ENCODE measurements at places on chromosomes 7 and 10.

GRCh38 chr10:58385784-58386112 is 538 bp downstream of the TFAM start:
- DNase-seq = no peak

GRCh38 chr7:102927312-102927933 is 14.6 kb downstream of the LRRC17 start:
- DNase-seq = no peak

DNA sequence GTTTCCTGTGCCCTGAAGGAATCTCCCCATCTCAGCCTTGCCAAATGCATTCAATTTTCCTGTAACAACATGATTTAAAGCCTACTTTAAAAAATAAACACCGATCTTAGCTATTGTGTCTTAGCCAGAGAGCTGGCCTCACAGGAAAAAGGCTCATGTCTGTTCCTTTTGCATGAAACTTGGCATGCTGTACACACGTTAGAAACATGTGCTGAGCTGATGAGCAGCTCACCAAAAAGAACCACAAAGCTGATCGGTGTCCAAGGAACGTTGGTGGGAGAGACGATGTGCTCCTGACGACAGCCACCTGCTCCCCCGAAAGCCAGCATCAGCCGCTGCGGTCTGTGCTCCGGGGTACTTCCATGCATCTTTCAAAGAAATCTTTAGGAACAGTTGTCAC is 135.9 kb downstream of the ADARB2 start:
- no peak for DNase-seq

GRCh38 chr10:52391927-52392602 is 78.0 kb downstream of the DKK1 start:
- DNase-seq = no peak

DNA sequence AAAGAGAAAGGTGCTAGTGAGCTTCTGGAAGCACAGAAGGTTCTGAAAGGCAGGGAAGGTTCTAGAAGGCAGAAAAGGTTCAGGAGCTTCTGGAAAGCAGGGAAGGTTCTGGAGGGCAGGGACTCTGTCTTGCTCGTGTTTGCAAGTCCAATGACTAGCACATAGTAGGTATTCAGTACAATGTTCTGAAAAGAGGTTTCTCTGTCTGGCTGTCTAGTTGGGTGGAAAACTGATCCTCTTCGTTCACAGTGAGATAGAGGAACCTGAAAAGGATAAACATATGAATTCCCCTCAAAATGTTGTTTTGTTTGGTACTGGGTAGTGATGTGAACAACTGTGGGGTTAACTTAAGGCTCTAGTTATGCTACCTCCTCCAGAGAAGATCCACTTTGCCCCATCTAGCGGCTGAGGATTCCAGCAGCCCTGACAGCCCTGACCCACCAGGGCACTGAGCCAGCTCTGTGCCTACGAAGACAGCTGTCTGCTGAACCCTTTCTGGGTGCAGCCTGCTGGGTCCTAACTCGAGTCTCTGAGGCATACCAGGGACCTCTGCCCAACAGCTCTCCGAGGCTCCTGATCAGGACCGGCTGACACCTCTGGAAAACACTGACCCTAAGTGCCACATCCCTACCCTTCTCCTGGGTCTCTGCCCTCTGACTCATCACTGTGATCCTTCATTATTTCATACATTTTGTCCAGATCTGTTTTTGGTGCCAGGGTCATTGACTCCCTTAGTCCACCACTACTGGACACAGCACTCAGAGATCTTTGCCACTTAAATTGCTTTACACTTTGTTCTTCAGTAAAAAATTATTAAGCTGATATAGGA is 15.4 kb downstream of the PTPRN2 start:
- DNase-seq = no peak

- no peak for DNase-seq
These were observed 41.8 kb downstream of the APBB1IP start for GRCh38 chr10:26479766-26480492.

GRCh38 chr10:117626228-117626627 is 83.7 kb downstream of the EMX2 start:
- no peak for DNase-seq

GRCh38 chr10:110057456-110057855 is 49.7 kb downstream of the ADD3 start:
- DNase-seq = no peak

DNA sequence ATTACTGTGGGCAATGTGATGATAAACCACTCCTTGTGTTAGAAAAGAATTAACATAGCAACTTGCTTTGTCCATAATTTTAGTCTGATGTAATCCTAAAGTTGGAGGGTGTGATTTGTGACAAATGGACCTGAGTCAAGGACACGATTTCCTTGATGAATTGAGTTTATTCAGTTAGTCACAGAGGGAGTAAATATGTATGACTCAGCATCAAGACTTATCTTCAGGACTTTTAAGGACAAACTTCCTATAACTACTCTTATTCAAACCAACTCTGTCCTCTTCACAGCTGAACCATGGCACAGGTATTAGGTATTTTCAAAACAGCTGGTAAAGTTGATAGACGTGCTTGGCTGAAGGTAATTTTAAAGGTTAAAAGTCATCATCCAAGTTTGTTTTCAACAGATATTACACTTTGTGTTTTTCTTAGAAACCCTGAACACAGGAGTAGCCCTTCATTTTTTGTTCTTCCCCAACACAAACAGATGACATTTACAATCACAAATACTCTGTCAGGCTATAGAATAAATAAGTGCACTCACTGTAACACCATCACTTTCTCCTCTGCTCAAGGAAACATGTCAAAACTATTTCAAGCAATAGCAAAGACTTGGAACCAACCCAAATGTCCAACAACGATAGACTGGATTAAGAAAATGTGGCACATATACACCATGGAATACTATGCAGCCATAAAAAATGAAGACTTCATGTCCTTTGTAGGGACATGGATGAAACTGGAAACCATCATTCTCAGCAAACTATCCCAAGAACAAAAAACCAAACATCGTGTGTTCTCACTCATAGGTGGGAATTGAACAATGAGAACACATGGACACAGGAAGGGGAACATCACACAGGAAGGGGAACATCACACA is 54.5 kb downstream of the COA1 start:
- no peak for DNase-seq

GRCh38 chr7:150876817-150877526 is 24.7 kb downstream of the AOC1 start:
- peak; percentile 13 for DNase-seq

GRCh38 chr7:46571996-46572395 is 650.9 kb upstream of the IGFBP3 start:
- DNase-seq = no peak

DNA sequence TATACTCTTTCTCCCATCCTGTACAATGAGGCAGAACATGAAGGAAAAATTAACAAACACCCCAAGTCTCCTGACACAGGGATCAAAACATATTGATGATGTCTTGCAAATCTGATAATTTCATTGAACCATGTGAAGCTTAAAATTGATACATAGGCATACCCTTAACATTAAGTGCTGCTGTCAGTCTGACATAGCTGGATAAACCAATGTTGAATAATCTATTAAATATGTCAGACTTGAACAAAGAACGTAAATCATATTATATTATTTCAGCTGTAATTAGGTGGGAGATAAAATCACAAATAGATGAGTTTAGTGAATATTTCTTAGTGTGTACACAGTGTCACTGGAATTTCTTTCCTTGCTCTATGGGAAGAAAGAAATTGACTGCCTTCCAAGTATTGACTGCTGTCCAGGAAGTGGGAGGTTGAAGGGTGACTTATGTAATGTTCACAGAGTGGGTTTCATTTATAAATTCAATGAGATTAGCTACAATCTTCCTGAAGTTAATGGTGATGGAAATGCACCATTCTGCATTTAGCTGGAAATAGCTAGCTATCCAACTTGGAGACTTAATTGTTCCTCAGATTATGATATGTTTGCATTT is 170.8 kb downstream of the AUTS2 start:
- no peak for DNase-seq

GRCh38 chr7:105269397-105269796 is 119.3 kb downstream of the SRPK2 start:
- no peak for DNase-seq

DNA sequence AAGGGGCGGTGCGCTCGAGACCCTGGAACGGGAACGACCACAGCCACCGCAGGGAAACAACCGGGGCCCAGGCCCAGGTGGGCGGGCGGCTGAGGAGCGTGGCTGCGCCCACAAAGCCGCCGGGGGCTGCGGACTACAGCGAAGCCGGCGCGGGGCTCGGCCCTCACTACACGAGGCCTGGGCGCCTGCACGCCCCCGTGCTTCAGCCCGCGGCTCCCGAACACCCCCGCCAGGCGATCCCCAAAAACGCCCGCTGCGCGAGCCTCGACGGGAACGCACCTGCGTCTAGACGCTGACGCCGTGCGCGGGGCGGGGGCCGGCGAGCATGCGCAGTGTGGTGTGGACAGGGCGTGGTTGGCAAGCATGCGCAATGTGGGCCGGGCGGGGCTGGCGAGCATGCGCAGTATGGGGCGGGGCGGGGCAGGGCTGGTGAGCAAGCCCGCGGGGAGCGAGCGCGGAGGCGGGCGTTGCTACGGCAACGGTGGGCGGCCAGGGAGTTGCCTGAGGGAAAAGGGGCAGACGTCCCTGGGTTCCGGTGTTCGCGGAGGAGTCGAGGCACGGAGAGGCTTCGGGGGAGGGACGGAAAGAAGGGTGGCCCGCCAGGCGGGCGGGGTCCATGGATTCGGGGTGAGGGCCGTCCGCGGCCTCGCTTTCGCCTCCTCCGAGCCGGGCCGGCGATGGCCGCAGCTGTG is at the start of gene RNF32:
Gene RNF32 (plus strand): TSS at position 518 of the 692 bp plus-strand sequence. CDS start 3,104 bp downstream, outside the sequence.
- DNase-seq = peak; percentile 88

GRCh38 chr10:49129376-49129775 is 4.4 kb downstream of the FAM170B start:
- no peak for DNase-seq
